Skin of body (tissue), 3 donors: ENCODE measurements at places on chromosomes 1 and 21. TPM values are rescaled to one million over a fixed set of nuclear protein-coding genes. Genes with fewer than 3 reads are reported as not detected.

- peak; percentile 78 for DNase-seq
These were observed 55.0 kb downstream of the NTMT2 start for GRCh38 chr1:170200621-170201397.

The CD52 gene
- total RNA-seq = 2.8 TPM

- peak; percentile 20 for DNase-seq
These were observed 165.3 kb downstream of the TOMM20 start for GRCh38 chr1:234963180-234963903.

The RCSD1 gene
- 13.0 TPM for total RNA-seq

DNA sequence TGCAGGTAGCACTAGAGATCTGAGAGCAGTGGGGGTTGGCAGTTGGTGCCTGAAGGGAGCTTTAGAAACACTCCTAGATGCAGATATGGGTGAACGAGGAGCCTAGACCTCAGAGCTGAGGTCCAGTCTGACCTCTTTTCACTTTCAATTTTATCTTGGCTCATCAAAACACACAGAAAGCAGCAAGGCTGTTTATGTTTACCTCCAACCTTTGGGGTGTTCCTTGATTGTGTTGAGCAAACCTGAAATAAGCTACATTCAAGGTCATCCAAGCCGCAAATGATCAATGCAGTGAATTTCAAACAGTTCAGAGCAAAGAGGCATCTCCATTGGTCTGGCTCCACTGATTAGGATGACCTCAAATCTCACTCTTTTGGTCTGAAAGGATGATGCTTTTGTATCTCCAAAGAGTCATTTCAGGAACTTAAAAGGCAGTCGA is 1.3 kb downstream of the LY9 start:
- no peak for DNase-seq

DNA sequence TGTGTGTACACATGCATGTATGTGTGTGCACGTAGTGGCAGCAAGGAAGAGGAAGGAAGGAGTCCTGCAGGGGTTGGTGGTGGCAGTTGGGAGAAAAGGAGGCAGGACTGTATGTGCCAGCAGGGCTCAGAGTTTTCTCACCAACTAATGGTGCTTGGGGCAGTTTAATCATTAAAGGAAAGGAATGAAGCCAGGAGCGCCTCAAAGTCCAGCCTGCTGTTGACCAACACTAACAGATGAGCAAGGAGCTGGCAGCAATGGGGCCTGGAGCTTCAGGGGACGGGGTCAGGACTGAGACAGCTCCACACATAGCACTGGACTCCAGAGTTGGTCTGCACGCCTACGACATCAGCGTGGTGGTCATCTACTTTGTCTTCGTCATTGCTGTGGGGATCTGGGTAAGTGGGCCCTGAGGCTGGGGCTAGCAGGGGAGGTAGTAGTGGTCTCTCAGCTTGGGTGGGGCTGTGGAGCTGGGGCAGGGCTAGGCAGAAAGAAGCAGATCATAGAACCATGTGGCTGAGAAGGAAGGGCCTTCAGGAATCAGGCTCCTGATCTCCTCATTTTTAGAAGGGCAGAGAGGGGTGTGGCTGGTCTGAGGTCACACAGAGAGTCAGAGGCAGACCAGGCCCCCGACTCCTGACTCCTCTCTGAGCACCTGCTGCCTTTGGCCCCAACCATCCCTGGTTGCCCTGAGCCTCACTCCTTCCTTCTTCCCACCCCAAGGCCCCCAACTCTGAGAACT is at the start of gene SLC5A9:
Gene SLC5A9, plus strand, starts transcription at position 216 of the 742 bp plus-strand sequence. Its CDS starts 21 bp downstream, at position 237.
- no peak for DNase-seq

- DNase-seq = no peak
These were observed 75.6 kb downstream of the MRPS6 start for GRCh38 chr21:34148826-34149558.

The TNFRSF14 gene
- 18.1 TPM for total RNA-seq

DNA sequence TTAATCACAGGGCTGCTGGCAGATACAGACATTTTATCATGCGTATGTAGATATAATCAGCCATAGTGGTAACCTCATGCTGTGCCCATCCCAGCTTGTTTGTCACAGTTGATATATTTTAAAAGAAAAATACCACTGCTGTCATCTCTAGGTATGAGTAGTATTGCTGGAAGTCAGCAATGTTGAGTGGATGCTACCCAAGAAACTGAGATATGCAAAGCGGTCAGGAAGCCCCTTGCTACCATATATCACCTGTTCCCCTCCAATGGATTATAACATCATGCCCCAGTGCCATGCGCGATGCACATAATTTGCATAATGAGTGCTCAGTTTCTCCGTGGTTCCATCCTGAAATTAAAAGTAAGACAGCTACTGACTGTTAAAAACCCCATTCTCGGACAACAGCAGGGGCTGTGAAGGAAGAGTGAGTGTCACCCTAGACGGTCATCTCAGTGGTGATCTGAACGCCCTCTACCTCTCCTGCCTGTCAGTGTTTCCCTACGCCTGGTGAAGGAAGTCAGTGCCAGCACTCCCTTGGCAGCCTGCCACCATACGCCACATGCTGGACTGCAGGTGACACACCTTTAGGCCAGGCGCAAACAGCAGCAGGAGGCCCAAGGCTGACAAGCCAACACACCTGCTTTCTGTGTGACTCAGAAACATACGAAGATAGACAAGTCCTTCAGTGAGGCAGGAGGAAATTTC is 2.7 kb downstream of the IL10RB start:
- no peak for DNase-seq
